ENCODE measurements at places on chromosomes 2 and 18.

DNA sequence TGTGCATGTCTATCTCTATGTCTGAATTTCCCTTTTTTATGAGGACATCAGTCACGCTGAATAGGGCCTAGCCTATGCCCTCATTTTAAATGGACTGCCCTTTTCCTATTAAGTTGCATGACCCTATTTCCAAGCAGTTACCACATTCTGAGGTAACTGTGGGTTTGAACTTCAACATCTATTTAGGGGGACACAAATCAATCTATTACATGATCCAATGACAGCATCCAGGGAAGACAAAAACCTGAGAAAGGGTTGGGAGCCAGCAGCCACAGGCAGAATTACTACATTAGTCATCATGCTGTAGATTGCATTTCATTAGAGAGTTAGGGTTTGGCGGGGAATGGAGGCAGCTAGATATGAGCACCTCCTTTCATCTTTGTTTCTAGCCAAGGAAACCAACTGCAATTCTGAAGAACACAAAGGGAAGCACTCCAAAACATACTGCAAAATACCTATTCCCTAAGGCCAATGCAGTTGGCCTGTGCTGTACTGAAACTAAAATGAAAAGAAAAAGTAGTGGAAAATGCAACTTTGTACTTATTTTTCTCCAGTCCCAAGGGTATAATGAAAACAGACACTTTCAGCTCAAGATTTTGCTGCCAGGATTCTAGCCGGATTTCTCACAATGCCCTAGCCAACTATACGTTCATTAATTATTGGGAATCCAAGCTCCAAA is 40.4 kb upstream of the C1D start:
- peak; percentile 55 for DNase-seq

- no peak for DNase-seq
Observed at GRCh38 chr2:9420495-9420894, 2.8 kb downstream of the ITGB1BP1 start.

DNA sequence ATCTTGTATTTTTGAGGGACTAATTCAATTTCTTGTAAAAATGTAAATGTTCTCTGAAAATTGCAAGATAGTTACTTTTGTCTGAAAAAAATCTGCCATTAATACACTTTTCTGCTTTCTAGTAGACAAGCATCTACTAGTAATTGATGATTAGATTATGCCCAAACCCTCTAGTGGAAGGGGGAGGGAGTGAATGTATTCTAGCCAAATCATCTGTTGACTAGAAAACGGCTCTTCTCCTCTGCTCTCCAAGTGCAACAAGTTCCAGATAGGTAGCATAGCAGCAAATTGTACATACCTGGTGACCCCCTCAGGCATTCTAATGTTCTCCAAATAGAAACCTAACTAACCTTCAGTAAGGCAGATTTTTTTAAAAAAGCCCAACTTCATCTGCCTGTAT is 58.6 kb downstream of the RELCH start:
- DNase-seq, result no peak

DNA sequence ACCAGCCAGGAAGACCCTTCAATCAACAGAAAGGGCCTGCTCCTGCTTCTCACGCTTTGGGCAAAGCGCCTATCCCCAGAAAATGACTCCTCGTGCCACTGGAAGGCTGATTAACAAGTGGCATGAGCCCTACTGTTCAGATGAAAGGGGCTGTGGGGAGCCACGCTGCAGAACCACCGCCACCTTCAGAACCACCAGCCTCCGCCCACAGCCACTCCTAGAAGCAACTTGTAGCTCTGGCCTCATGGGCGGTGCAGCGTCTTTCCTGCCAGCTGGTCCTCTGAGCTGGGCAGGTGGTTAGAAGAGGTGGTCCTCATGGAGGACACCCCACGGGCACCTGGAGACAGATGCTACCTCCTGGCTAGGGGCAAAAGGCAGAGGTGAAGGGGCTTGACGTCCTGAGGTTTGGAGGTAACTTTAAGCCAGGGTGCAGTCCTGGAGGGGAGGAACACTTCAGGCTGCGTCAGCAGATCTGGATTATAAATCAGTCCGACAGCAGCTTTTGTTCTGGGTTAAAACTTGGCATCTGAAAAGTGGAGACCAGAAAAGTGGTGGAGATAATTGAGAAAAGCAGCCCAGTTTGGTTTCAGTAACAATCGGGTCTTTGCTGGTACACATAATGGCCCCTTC is 861 bp upstream of the SEMA4C start:
- peak; percentile 33 for DNase-seq

DNA sequence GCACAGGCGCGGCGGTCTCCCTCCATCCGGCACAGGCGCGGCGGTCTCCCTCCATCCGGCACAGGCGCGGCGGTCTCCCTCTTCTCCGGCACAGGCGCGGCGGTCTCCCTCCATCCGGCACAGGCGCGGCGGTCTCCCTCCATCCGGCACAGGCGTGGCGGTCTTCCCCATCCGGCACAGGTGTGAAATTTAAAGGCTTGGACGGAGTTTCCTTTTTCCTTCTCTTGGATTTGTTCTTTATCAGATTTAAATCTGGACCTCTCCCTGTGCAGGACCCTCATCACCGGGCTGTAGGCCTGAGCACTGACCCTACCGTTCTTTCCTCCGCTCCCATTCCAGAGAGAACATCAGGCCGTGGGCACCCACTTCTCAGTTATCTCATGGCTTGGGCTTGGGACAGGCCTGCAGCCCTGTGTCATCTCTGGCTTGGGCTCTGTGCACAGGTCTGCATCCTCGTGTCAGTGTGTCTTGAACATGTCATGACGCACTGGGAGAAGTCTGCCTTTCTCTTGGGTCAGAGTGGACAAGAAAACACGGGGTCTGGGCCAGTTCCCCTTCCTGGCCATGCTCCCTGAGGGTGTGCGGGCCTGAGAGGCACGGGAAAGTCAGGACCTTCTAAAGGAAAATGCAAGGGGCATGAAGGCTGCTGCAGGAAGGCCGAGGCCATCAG is 53.9 kb upstream of the PXDN start:
- no peak for DNase-seq

- DNase-seq, result no peak
Observed at GRCh38 chr2:210309548-210310233, 5.3 kb downstream of the MYL1 start.

All from astrocyte (in vitro differentiated cells and primary cell).